Spleen (tissue), 13 donors: ENCODE measurements at places on chromosomes 4 and X.

DNA sequence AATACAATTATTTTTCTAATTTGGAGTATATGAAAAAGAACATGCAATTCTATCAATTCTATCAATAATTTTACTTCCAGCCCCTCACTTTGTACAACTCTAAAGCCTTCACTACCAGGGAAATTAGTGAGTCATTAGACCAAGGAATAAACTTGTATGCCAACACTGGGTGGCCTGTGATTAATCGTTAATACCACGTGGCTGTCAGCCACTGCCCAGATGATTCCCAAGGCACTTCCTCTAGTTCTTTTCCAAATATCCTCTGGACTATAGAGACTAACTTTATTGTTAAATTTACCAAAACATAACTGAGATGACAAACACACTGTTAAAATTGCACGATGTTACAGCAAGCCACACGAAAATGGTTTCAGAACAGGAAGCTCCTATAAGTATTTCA lies 45.7 kb downstream of the MID1 start:
- DNase-seq = no peak
- H3K4me1 ChIP-seq = no peaks in the 10 kb centered on the region
- H3K4me3 ChIP-seq = no peak overlapping the region
- H3K36me3 ChIP-seq = no peaks in the 10 kb centered on the region
- H3K27ac ChIP-seq = no peak overlapping the region

DNA sequence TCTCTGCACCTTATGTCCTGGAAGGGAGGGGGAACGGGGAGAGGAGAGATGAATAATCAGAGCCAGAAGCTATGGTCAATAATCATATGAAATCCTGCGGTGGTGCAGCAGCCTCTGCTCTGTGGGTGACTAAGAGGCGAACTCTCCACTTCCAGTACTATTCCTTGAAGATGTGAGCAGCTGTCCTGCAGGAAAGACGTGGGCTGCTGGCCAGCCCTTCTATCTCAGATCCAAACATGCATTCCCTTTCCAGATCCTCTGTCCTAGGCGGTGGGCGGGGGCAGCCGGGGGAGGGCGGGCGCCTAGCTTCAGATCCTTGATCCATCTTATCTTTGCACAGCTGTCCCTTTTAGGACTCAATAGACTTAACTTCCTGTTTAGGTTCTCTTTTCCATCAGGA lies 34.5 kb downstream of the SPINK2 start:
- H3K4me1 ChIP-seq = no peaks in the 10 kb centered on the region
- no peaks in the 10 kb centered on the region for H3K27me3 ChIP-seq
- no peaks in the 10 kb centered on the region for H3K36me3 ChIP-seq
- H3K27ac ChIP-seq = no peak overlapping the region
- no peak overlapping the region for H3K4me3 ChIP-seq

- H3K4me1 ChIP-seq = no peaks in the 10 kb centered on the region
- no peak for DNase-seq
- H3K4me3 ChIP-seq = no peak overlapping the region
- H3K27ac ChIP-seq = no peak overlapping the region
- H3K36me3 ChIP-seq = no peaks in the 10 kb centered on the region
Observed at GRCh38 chr4:85953651-85954018, 406.2 kb downstream of the MAPK10 start.

DNA sequence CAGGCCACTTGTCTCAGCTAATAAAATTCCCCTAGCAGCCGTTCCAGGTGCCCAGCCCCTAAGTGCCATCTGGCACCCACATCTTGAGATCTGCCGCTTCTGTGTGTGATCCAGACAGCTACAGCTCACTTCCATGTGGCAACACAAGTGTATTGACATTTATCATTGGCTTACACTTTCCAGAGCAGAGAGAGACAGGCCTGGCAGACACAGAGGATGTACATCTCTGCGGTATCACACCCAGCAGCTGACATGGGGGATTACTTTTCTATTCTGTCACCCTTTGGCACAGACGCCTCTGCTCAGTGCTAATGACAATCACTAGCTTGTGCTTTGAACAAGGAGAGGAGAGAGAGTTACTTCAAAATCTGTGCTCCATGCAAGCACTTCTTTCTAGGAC lies 195.9 kb downstream of the KDR start:
- no peaks in the 10 kb centered on the region for H3K36me3 ChIP-seq
- no peak for DNase-seq
- H3K27ac ChIP-seq = no peak overlapping the region
- H3K27me3 ChIP-seq = no peaks in the 10 kb centered on the region
- no peak overlapping the region for H3K4me3 ChIP-seq

GRCh38 chr4:162684371-162684700 lies 482.4 kb downstream of the NAF1 start:
- H3K27ac ChIP-seq = no peak overlapping the region
- H3K36me3 ChIP-seq = no peaks in the 10 kb centered on the region
- no peaks in the 10 kb centered on the region for H3K4me1 ChIP-seq

GRCh38 chr4:111282035-111282434 lies 659.2 kb upstream of the PITX2 start:
- no peak overlapping the region for H3K27ac ChIP-seq
- H3K4me3 ChIP-seq = no peak overlapping the region
- no peak for DNase-seq
- H3K36me3 ChIP-seq = no peaks in the 10 kb centered on the region
- no peaks in the 10 kb centered on the region for H3K4me1 ChIP-seq

- no peak overlapping the region for H3K4me3 ChIP-seq
- H3K4me1 ChIP-seq = no peaks in the 10 kb centered on the region
- DNase-seq = no peak
- H3K27ac ChIP-seq = no peak overlapping the region
- H3K27me3 ChIP-seq = no peaks in the 10 kb centered on the region
Observed at GRCh38 chr4:22312113-22312512, 203.8 kb downstream of the ADGRA3 start.

DNA sequence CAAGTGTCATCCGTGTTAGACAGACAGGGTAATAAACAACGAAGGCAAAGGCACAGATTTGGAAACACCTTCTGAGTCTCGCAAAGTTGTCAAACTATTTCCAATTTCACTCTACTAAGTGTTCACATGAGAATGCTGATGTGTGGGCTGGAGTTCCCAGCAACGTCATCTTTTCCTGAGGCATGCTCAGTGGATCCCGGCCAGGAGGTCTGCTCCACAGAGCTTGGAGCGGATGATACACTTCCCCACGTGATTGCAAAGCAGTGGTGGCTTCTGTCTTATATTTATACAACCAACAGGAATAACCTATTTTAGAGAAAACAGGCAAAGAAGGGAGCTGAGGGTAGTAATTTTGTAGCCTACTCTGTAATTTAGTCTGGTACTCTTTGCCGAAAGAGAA lies 40.1 kb upstream of the PDK3 start:
- no peaks in the 10 kb centered on the region for H3K36me3 ChIP-seq
- H3K27ac ChIP-seq = no peak overlapping the region
- no peaks in the 10 kb centered on the region for H3K27me3 ChIP-seq
- DNase-seq = no peak
- H3K4me1 ChIP-seq = no peaks in the 10 kb centered on the region

- H3K4me3 ChIP-seq = no peak overlapping the region
- H3K36me3 ChIP-seq = no peaks in the 10 kb centered on the region
- no peaks in the 10 kb centered on the region for H3K27me3 ChIP-seq
- no peak overlapping the region for H3K27ac ChIP-seq
- DNase-seq = no peak
Observed at GRCh38 chr4:141668200-141668910, 32.0 kb downstream of the IL15 start.
